ENCODE measurements at places on chromosomes 11 and 22.

DNA sequence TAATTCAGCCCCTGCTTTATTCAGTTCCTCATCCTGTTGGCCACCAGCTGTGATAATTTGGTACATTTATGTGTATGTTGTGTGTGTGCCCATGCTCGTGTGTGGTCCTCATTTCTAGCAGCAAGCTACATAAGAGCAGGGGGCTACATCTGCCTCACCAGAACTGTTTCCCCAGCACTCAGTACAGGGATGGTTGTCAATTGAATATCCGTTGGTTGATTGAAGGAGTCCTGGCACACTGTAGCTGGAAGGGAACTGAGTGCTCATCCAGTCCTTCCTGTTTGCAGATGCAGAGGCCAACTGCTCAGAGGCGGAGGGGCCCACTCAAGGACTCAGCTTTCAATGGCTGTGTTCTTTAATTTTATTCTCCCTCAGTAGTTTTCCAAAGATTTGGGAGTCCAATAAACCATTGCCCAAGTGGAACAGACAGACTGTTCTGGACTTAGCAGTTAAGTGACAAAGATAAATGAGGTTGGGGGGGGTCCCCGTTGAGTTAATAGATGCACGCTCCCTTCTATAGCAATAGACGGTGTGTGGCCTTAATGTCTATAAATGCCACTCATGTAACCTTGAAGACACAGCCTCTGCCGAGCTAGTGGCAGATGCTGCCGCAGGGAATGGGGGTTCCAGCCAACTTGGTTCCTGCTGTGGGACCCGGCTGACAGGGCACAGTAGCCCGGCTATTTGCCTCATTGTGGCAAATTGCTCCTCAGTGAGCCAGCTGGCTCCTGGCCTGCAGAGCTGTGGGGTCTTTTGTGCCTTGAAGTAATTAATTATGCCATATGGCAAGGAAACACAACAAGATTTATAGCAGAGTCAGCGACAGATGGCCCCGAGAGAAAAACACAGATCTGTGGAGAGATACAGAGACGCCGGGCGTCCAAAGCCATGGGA is 71.4 kb upstream of the GRK3 start:
- no peak for DNase-seq

GRCh38 chr11:105032495-105032894 is 2.4 kb downstream of the CASP1 start:
- DNase-seq: no peak

- DNase-seq: no peak
These were observed 666.5 kb downstream of the NTM start for GRCh38 chr11:132036746-132037466.

- no peak for DNase-seq
These were observed 35.3 kb upstream of the TTLL12 start for GRCh38 chr22:43222262-43222661.

DNA sequence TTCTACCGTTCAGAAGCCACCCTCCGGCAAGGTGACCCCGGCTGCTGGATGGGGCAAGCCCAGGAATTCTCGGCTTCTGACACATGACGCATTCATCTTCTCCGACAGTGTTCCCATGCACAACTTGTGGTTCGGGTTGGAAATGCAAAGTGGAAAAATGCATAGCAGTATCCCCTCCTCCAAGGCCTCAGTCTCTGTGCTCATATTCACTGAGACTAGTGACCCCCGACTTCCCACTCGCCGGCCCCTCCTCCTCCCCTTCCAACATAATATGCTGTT is 70.0 kb upstream of the NTM start:
- DNase-seq: no peak

- DNase-seq: no peak
These were observed 2.4 kb upstream of the TRIM68 start for GRCh38 chr11:4610258-4610935.

DNA sequence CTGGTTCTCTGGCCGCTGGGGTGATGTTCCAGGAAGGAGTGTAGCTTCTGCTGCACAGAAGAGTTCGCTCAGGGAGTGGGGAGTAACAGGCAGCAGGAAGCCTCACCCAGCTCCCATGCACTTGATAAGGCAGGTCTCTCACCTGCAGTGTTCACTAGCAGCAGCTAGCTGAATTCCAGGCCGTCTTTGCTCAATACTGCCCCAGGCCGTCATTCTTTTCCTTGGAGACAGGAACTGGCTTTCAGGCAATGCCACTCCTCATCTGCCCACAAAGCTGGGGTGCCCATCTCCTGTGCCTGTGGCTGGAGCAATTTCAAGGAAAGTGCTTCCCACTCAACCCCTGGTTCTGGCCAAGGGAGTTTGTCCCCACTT is 66.1 kb downstream of the ARHGAP42 start:
- DNase-seq: no peak

DNA sequence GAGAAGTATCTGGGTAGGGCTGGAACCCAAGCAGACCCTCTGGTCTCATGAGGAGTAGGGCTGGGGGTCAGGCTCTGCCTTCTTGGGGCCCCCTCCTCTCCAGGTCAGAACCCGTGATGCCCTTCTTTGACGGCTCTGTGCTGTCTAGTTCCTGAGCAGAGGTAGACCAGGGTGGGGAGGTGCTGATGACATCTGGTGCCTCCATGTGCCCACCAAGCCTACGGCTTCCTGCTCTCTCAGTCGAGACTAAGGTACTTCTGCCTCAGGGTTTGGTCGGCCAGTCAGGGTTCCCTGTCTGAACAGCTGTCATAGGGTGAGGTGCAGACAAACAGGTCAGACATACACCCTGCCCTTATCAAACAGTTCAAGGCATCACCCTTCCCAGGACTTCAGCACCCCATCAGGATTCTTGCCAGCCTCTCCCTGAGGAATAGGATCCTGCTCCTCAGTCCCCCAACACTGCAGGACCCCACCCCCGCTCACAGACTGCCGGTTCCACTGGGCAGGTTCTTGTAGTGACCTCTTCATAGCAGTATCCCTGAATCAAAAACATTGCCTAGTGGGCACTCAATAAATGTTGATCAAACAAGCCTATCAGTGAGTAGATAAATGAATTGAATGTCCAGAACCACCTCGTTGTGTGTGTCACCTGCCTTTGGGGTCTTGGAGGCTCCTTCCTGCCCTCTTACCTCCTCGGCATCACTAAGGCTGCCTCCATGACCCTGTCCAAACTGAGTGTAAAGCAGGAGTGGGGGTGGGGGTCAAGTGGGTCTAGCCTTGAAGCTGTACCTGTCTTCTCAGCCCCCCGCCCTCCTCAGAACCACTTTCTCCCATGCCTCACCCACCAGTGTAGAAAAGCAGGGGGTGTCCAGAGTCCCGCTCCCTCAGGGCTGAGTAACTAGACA is 158.2 kb downstream of the BUD13 start:
- no peak for DNase-seq

GRCh38 chr11:121421149-121421901 is 30.8 kb upstream of the SORL1 start:
- DNase-seq: no peak

DNA sequence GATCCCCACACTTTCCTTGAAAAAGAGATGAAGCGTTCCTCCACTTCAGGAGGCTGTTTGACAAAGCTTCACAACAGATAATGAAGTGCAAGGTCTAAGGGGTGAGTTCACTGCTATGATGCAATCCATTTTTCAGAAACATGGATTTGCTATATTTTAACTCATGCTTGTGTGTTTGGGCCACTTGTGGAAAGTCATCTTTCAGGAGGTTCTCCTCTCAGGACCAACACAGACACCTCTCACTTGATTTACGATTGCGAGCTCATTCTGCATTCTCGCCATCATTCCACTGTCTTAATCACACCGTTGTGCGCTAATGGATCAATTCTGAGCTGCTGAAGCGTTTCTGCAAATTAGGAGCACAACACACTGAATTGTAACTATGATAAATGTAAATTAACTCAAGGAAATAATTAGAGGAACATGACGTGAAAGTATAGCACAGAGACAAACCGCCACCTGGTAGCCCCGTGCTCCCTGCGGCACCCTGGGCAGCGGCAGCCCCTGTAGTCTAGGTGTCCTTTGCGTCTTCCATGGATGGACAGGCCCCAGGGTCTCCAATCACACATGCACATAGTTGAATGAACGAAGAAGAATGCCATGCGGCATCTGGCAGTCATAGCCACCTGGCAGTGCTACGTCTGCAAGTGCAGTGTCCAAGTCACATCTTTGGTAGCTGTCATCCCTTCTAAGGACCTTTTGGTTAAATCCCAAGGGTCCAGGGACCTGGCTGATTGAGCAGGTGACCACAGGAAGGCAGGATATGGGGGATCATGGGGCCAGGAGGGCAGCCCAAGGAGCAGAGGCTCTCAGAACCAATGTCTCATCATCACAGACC is 28.1 kb upstream of the RTL6 start:
- no peak for DNase-seq

DNA sequence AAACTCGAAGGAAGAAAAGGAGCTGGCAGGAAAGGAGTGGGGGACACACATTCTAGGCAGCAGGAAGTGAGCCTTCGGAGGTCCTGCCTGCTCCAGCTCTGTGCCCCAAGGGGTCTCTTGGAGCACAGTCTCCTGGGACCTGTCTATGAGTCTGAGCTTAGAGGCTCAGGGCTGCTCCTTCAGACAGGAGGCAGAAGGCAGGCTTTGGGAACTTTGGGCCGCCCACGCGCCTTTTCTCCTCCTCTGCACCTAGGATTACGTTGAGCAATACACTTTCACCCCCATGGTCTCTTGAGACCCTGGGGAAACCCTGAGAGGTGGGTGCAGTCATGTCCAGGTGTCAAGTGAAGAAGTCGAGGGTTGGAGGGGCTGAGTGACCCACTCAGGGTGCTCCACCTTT is 965 bp downstream of the TCN2 start:
- no peak for DNase-seq

DNA sequence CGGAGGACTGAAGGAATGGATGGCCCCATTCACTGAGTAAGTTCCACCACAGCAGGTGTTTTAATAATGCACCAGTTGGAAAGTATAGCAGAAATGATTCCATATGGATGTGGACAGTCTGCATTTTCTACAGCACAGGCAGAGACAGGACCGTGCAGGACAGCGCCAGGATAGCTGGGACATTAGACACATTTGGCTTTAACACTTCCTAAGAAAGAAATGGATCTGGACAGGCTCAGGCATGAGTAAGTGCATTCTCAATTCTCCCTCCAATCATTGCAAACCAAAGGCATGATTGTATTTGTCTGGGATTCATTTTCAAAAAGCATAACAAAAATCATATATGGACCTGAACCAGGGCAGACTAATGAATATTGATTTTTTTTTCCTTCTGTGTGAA is 233.0 kb upstream of the POU2AF2 start:
- DNase-seq: no peak
